NCI-H1436 treated with DMSO at 0.1 percent for 48 hours (cell line): ENCODE measurements at places on chromosomes 1 and 21.

DNA sequence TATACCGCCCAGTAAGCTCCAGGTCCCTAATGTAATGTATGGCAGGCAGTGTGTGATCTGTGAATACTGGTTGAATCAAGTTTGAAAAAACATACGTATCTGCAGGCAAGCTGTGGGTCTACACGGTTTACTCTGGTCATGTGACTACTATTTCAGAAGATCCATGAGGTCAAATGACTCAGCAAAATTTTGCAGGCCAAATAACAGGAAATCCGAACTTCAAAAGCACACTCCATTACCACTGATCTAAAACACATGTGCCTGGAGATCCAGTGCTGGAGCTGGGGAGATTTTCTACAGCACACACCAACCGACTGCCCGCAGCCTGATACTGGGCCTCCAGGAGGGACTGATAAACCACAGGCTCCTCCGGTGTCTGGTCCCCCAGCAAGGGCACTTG, 64.5 kb upstream of the SLC44A3 start:
- no peak for DNase-seq

DNA sequence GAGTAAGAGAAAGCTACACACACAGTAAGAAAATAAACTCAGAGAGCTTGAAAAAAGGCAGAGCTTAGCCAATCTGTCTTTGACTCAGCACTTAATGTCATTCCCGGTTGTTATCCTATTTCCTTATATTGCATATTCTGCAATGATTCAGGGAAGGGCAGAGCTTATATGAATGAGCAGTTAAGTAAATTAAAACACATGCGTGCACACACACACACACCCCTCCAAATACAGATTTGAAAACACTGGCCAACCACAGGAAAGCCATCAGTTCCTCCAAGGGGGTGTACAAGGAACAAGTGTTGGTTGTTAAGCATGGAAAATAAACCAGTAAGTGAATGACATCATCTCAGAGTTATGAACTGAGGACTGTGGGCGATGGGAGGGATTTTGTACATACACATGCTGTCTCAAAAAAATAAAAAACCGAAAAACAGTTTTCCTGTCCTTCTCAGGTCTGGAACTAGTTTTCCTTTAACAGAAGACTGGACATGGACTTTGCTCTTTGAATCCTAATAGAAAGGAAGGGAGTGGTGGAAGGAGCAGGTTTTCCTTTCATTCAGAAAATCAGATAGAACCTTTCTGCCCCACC, 1.0 kb downstream of the IQGAP3 start:
- DNase-seq, result no peak

- no peak for DNase-seq
Observed at GRCh38 chr1:89965193-89965768, 29.6 kb upstream of the ZNF326 start.

DNA sequence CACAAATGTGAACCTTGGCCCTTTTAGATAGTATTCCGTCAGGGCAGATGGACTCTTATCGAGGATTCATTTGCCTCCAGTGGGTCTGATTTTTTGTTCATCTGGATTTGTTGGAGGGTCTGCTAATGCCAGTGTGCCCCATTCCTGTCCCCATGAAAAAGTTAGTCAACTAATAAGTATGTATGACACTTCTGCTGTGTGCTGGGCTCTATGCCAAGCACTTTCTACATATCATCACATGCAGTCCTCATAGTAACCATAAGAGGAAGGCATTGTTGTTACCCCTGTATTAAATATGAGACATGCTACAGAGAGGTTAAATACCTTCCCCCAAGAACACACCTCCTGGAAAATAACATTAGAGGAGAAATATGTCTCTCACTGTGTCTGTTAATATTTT, 46.6 kb upstream of the MAB21L3 start:
- DNase-seq, result no peak

DNA sequence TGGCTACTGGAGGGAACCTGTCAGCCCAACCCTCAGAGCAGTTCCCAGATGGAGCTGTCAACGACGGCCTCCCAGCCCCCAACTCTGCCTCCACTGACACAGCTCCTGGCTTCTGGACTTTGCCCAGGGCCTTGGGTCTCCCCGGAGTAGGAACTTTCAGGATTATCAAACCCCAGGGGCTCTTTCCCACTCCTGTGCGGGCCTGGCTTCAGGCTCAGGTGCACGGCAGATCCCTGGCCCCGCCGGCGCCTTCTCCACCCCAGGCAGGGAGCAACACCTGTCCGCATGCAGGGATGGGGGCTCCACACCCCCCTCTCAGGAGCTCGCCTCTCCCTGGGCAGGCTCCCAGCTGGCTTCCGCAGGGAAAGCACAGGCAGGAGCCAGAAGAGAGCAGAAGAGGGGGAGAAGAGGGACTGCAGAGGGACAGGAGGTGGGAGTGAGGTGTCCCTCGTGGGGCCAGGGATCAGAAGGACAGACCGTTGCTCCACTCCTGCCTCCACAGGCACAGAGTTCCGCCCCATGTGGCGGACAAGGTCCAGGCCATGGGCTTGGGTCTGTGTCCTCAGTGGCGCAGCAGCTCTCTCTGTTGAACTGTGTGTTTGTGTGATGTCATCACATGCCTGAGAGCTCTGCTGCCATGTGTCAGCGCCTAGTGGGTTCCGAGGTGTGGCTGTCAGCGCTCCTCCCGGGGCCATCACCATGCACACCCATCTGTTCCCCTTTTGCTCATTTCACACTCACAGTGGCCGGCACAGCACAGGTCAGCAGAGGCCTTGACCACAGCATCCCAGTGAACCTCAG, 107.7 kb downstream of the PDE9A start:
- DNase-seq, result no peak

DNA sequence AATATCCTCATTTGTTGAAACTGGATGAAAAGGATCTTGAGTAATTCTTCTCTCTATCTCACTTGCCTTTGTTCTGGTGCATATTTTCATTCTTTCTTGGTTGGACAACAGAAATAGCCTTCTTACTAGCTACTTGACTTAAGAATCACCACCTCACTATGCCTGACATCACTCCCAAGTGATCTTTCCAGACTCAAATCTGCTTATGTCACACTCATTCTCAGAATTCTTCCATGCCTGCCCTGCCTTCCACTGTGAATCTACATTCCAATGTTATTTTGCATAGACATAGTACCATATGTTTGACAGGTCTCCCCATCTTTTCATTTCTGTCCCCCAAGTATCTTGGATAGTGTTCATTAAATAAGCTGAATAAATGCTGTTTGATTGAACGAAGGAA, 78.5 kb upstream of the DPYD start:
- no peak for DNase-seq

DNA sequence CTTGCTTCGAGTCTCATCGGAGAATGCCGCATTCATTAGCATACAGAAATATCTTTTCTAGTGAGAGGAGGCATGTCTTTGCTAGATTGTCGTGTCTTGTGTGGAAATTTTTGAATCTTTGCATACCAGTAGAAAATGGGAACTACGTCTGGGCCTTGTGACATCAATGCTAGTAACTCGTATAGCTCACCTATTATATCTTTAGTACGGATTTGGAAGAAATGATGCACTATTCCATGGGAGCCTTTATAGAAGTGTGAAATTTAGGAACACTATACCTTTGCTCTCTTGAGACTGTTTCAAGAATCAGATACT, 835 bp downstream of the UHMK1 start:
- DNase-seq, result no peak

DNA sequence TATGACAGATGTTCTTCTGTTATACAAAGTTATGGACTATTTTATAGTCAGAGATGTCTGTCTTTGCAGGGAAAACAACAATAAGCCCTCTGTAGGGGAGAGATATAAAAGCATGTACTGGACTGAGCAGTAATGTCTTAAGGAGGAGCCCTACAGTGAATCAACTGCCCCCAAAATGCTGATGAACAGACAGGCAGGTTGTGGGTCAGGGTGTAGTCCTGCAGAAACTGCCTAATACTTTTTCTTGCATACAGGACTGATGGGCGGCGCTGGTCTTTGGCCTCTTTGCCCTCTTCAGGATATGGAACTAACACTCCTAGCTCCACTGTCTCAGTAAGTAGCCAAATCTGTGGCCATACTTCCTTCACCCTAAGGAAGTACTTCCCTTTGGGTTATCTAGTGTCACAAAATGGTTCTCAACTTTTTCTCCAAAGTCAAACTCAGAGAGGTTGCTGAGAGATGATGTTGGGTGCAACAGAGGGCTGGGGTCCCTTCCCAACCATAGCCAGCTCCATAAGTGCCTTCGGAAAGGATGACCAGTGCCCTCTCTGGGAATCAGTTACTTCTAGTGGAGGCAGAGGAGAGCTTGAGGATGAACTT, 129.8 kb downstream of the PIK3R3 start:
- DNase-seq, result no peak

DNA sequence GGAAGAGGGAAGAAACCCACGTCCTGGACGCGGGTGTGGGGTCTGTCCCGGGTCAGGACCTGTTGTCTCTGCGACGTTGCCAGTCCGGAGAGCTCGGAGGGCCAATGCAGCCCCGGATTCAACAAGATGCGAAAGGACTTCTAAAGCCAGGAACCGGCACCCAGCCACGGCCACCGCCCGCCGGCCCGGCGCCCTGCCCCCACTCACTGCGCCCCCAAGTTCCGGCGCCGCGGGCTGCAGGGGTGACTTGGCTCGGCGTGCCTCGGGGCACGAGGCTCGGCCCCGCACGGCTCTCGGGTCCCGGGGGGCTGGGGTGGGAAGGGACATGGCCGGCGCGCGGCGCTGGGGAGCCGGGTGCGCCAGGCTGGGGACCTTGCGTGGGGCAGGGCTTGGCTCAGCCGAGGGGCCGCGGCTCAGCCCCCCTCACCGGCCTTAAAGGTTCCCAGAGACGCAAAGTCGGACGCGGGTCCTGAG, 51.8 kb upstream of the H6PD start:
- no peak for DNase-seq

DNA sequence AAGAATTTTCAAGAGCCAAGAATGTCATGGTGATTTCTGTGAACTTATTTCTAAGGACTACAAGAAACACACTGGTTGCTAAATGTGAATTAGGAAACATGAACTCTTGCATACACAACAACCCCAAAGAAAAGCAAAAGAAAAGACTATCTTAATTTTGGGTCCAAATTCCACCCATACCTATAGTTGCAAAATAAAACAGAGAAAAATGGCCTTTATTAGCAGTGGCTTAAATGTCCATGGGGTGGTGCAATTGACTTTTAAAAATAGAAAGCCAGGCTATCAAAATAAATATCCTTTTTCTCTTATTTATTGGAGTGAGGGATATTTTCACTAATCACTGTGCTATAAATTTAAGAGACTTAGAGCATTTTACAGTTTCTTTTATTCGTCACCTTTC, 80.9 kb upstream of the DPYD start:
- no peak for DNase-seq

DNA sequence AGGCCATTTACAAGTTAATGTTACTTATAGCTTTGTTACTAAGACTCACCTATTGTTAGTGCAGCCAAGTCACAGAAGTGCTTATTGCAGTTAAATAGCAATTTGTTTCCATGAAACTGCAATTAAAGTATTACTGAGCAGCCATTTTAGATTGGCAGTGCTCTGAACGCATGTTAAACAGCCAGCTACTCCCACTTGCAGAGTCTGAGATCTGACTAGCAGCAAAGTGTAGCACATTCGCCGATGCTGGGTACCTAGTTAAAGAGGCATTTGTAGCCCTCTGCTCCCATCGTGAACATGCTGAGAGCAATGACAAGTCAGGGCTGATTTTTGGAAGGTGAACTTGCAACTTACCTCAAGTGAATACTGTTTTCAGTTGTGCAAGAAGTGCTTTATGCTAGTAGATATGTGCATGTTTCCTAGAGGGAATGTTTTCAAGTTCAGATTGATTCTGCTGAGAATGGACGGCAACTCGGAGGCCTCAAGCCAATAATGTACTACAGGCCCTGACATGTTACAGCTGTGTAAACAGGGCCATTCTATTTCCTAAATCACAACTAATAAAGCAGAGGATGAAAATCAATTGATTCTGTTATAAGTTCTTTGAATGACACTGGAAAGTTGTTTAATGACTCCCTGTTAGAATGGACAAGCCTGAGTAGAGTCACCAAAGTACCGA, 19.8 kb downstream of the LMO4 start:
- DNase-seq, result no peak

DNA sequence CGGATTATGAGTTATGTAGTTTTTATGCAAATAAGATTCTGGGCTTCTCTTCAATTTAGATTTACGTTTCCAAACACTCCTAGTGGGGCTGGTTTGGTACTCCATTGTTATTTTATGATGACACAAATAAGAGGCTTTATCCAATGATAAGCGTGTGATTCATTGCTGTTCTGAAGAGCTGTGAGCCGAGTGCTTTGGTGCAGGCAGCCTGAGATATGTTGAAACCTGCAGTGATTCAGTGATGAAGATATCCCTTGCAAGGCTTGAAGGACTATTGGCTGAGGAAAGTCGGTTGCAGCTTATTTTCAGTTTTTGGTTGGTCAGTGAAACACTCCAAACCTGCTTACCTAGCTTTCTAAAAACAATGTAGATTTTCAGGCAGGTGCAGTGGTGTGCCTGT, 112.2 kb downstream of the RYR2 start:
- DNase-seq, result no peak

GRCh38 chr1:59359325-59359724, 62.4 kb downstream of the FGGY start:
- DNase-seq, result no peak

- DNase-seq, result no peak
Observed at GRCh38 chr1:30837653-30838052, 70.9 kb downstream of the SDC3 start.

- no peak for DNase-seq
Observed at GRCh38 chr1:18407166-18408045, 73.3 kb upstream of the KLHDC7A start.

GRCh38 chr1:66546047-66546810, 12.3 kb downstream of the SGIP1 start:
- no peak for DNase-seq
